ENCODE measurements at places on chromosomes 5 and 9.

DNA sequence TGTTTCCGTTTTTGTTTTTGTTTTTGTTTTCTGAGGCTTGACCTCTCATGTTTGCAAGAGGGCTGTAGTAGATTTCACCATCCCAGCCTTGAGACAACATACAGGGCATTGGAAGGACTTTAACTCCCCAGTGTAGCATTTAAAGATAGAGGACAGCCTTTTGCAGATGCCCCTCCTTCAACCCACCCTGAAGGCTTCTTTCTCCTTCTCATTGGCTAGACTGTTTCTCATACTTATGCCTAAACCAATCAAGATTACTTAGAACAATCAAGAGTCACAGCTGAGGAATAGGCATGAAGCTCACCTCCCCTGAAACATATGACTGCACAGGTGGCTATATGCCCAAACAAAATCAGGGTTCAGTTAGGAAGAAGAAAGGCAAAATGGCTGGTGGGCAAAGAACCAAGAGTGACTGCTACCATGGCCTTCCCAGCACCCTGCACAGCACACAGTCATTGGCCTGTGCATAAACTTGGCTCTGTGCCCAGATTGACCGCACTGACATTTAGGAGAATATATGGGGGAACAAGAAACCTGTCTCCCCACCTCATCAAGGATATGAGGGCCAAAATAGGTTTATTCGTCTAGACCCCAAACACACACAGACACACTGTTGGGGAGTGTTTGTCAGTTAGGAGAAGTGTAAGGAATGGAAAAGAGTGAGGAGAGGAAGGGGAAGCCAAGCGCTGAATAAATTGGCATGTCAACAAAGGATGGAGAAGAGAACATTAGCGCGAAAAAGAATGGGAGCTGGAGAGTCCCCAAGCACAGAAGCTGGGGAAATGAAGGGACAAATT is 137.3 kb upstream of the RANBP3L start:
- no peak for DNase-seq

GRCh38 chr9:34190996-34191892 is 12.4 kb downstream of the UBAP1 start:
- no peak for DNase-seq

- no peak for DNase-seq
Measured at GRCh38 chr9:92350740-92351133, 25.0 kb downstream of the CENPP start.

DNA sequence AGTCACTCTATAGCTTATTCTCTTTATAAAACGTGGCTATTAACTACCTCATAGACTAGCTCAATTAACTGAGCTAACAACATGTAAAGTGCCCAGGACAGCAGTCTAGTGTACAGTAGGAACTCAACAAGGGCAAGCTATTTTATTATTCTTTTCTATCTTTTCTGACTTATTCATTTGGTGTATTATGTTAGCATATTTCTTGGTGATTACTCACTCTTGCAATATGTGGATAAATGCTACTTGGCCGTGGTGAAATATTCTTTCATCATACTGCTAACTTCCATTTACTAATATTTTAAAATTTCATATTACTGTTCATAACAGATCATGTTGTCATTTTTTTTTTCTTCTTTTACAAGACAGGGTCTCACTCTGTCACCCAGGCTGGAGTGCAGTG is 4.9 kb downstream of the SLC25A51 start:
- no peak for DNase-seq

- DNase-seq, result no peak
Measured at GRCh38 chr9:108569624-108570023, 286.2 kb downstream of the ACTL7B start.

GRCh38 chr5:171857489-171857876 is 71.9 kb downstream of the SMIM23 start:
- DNase-seq, result no peak

DNA sequence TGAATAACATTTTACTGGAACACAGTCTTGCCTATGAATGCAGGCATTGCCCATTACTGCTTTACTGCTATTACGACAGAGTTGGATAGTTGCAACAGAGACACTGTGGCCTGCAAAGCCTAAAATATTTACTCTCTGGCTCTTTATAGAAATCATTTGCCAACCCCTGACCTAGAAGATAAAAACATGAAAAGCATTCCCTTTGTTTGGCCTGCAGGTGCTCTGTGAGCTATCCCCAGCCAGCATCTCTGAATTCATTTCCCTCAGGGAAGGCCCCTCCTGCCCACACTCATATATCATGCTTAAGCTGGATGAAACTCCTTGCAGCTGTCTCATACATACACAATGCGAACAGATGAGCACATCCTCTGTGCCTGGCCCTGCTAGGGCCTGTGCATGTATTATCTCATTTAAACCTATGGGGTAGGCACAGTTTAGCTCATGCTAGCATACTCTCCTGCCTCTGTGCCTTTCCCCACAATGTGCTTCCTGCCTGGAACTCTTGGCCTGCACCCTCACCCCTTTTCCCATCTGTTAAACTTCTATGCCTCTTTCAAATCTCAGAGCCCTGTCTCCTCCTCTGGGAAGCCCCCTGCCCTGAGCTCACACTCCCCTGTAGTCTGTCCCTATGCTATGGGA is 193.1 kb downstream of the PAX5 start:
- DNase-seq, result no peak

DNA sequence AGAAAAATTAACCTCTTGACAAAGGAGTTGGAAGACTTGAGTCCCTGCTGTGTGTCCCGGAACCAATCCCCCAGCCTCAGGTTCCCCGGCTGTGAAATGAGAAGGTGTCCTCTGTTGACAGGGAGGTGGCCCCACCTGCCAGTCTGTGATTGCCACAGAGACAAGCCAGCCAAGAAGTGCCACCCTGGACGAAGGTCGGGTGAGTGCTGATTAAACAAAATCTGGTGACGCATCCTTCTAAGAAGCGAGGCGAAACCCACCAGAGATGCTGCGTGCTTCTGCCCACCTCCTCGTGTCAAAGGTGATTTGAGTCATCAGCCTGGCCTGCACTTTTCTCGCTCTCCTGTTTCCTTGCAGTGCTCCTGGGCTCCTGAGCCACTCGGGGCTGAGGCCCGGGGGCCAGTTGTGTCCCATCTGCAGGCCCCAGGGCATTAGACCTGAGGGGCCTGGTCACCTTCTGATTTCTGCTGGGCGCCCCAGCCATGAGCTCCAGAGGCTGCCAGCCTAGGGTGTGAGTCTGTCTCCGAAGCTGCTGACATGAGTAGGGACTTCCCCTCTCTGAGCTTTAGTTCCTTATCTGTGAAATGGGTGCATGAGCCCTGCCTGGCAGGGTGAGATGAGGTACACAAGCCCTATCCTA is 28.7 kb downstream of the NEK6 start:
- peak; percentile 43 for DNase-seq

GRCh38 chr5:7250004-7250403 is 145.9 kb upstream of the ADCY2 start:
- DNase-seq, result no peak

GRCh38 chr5:150411245-150411979 is 1.3 kb downstream of the CD74 start:
- DNase-seq, result peak; percentile 85

DNA sequence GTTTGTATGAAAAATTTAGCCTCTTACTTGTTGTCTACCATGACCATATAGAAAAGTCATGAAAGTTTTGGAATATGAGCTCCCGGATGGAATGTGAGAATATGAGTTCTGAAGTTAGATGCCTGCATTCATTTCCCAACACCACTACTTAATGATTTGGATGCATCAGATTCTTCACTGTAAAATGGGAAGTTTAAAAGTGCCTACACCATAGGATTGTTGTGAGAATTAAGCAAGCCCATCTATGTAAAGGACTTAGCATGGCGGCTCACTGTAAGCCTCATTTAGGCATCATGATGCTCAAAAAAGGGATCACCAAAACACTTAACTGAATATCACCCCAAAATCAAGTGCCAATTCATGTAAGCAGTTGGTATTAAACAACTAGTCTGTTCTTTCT is 177.3 kb downstream of the RAB3C start:
- no peak for DNase-seq

GRCh38 chr5:124330595-124331220 is 415.7 kb downstream of the ZNF608 start:
- no peak for DNase-seq

- no peak for DNase-seq
Measured at GRCh38 chr5:138149530-138149929, 10.3 kb upstream of the NME5 start.

GRCh38 chr9:114138552-114138971 is 16.8 kb upstream of the COL27A1 start:
- no peak for DNase-seq

DNA sequence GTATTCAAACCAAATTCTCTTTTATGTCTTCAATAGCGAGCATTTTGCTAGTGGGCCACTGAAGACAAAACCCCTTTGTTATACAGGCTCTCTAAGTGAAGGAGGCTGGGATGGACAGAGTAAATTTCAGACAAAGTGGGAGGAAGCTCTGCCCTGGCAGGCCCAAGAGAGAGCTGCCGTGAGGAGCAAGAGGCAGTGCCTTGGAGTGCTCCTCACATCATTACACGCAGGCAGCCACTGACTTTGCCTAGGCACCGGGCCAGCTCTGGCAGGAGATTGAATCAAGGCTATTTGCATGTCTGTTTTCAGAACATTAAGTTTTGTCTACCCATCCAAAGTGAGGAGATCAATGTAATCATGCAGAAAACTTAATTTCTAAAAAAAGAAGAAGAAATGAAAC is 167.7 kb downstream of the CCDC192 start:
- no peak for DNase-seq

DNA sequence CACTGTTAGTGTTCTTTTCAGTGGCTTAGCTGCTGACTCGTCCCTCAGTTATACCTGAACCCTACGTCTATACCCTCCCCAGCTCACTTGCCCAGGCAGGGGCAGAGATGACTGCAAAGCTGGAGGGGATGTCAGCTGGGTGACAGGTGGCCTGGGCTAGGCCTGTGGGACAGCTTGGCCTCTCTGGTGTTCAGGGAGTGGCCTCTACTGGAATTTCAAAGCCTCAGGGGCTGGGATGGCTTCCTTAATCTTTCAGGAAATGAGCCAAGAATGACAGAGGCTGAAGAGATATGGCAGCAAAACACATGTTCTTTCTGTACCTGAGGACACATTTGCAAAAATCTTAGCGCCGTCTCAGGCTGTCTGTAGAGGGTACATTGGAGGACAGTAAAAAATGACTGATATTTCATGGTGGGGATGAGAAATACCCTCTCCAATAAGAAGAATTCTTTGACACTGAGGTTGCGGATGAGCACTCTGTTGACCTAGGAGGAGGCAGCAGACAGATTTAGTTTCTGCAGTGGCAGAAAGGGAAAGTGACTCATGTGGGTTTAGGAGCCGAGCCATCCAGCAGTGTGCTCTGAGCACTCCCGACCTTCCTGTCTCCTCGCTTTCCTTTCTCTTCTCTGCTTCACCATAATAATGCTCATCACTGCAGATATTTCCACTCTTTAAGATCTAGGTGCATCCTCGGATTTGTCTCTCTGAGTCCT is 54.4 kb downstream of the ENTREP1 start:
- no peak for DNase-seq

DNA sequence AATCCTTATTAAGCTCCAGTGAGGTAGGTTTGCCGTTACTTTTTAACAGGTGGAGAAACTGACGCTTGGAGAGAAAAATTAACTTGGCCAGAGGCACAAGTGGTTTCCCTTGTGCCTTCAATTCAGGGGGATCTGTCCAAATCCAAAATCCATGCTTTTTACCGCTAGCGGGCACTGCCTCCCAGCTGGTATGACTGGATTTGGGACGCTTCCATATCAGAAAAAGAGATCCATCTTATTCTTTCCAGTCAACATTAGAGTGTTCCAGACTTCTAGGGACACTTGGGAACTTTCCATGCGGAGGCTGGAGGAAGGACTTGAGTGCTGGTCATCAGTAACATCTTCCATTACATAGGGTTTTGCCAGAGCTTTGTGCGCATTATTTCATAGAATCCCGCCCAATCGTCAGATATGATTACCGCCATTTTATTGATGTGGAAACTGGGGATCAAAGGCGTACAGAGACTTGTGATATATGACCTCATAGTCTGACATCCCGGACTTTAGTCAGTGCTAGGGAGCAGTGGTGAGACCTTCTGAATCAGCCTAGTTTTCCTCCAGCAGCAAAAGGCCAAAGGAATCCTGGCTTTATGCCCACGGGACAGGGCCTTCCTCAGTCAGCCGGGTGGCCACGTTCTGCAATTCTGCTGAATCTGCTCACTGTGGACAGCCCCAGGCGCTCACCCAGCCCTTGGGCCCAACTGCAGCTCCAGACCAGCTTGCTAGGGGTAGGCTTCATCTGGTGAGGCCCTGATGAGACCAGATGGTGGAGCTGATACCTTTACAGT is 1.1 kb upstream of the GNPDA1 start:
- DNase-seq, result no peak

DNA sequence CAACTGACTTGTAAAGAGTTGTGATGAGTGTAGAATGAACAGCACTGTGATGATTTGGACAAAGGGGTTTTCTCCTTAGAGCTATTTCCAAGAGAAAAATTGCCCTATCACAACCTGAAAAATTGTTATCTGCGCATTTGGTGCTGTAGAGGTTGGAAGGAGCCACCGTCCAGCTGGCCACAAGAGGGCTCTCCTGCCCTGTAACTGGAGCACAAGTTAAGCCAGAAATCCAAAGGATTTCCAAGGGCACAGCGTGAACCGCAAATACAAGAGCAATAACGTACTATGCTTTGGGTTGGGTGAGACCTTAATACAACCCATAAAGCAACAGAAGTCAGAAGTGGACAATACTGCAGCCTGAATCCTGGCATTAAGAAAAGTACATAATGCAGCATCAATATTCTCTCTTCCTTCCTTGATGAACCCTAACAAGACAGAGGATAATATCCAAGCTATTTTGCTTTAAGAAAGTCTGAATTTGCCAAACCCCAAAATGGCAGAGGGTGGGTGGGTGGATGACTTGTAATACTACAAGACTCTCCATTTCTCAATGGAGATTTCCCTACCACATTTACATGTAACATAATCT is 56.8 kb upstream of the SMIM32 start:
- DNase-seq, result no peak

- no peak for DNase-seq
Measured at GRCh38 chr5:51829691-51830090, 446.4 kb downstream of the ISL1 start.

DNA sequence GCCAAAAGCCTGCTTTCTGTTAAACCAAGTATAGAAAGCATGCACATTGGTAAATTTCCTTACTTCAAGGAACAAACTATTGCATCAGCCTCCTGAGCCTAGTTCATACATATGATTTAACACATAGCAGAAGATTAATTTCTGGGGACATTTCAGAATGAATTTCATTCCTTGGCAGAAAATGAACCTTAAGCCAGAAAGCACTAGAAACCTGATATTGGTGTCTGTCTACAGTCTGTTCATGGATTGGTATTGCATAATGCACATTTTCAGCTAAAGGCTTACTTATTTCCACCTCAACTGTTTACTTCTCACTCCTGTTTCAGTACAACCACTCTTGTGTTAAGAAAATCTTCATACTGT is 1471.8 kb upstream of the NUDT12 start:
- no peak for DNase-seq

DNA sequence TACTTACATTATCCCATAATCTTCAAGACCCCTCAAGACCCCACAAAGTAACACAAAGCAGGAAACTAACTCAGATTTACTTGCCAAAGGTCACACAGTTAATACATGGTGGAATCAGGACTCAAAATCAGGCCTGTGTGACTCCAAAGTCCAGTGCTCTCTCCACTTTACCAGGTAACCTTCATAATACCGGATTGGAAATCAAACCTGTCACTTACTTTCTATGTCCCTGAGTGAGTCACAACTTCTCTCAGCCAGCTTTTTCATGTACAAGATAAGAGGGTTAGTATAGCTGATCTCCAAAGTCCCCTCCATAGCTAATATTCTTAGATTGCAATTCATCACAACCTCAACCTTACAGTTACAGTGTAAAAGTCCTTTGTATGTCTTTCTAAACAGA is 17.1 kb downstream of the STRBP start:
- DNase-seq, result no peak
